CD4-positive, alpha-beta T cell treated with Interleukin-17A for 1 hour (primary cell): ENCODE measurements at places on chromosomes 6 and 20.

DNA sequence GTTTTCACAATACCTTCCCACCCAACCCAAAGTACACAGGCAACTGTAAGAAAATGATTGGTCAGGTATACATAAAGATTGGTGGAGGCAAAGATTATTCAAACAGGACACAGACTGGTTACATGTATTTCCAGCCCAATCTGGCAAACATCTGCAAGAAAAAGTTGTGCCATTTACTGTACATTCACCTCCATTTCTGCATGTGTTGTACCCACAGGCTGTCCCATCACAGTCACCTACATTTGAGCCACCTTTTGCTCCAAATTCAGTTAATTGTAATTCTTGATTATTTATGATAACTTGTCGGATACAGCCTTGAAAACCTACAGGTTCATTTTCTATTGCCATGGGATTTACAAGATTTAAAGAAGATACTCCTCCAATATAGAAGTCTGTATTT lies 85.6 kb downstream of the PHF3 start:
- no peak for DNase-seq

- DNase-seq = peak; percentile 58
These were observed 32.0 kb upstream of the TMEM217 start for GRCh38 chr6:37289931-37290330.

DNA sequence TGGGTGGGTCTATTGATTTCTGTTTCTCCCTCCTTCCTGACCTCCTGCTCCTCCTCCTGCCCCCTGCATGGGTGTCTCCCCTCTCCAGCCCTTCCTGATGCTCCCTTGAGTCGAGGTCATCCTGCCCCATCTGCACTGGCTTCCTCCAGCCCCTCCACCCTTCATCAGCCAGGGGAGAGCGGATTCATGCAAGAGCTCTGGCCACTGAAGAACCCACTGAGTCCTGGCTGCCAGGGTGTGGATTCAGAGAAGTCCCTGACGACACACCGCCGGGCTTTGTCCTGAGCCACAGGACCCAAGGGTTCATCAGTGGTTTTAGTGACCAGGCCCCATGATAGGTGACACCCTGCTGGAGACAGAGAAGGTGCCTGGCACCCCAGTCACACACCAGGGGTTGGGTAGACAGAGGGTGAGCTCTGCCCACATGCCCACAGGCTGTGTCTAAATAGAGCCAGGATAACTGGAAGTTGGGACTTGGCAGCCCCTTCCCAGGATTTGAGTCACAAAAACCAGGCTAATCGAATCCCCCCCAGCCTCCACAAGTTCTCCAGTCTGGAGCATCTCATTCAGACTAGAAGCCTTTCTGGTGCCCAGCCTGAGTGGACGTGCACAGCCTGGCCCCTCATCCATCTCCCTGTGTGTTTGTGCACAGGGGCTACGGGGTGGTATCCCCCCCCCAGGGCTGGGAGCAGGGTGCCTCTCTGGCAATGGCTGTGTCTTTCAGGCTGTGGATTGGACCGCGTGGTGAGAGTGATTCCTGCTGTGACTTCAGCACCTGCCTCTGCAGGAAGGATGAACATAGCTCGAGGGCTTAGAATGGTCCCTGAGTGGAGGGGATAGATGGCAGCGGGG lies 1.2 kb downstream of the GFRA4 start:
- no peak for DNase-seq

DNA sequence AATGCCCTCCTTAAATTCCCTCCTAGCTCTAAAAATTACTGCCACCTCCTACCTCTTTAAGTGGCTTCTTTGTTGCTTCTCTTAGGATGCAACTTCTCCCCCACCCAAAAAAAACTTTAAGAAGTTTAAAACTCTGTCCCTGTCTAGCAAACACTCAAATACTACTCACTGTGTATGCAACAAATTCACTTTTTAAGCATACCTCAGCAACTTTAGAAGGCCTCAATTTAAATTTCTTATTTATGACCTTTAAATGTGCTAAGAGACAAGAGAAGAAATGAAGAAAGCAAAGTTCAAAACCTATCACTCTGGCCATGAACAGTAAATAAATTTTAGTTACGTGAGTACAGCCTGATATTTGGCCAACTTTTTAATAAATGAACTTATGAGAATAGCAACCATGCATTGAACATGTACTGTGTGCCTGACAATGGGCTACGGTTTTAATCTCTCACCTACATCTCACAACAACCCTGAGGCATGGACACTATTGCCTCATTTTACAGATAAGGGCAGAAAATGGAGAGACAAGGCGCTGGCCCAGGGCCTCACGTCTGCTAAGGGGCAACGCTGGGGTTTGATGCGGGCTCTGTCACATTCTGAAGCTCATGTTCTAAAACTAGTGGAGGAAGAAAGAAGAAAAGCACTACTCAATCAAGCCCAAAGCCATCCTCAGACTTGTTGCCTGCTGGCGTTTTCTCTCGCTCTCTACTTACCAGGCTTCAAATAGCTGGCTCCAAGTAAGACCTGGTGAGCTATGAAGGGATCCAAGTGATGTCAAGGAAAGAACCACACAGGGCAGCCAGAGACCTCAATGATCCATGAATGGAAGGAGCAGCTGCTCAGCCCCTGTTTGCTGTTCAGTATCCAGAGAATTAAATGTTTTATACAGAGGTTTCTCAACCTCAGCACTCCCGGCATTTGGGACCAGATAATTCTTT lies 99.8 kb downstream of the TBC1D7 start:
- DNase-seq = no peak

DNA sequence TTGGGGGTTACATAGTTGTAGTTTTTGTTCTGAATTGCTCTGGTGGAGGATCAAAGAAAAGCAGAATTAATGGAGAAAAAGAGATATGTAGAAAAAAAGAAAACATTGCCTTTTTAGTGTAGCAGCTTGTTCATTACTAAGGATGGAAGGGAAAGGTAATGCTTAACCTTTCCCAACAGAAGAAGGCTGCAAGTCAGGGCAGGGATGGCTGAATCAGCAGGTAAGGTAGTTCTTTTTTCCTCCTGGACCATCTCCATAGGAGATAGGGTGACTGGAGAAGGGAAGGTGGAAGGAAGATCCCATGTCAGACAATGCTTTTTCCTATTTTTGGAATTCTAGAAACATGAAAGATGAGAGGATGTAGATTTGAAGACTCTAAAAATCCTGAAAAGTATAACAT lies 79.4 kb upstream of the SUPT3H start:
- no peak for DNase-seq

DNA sequence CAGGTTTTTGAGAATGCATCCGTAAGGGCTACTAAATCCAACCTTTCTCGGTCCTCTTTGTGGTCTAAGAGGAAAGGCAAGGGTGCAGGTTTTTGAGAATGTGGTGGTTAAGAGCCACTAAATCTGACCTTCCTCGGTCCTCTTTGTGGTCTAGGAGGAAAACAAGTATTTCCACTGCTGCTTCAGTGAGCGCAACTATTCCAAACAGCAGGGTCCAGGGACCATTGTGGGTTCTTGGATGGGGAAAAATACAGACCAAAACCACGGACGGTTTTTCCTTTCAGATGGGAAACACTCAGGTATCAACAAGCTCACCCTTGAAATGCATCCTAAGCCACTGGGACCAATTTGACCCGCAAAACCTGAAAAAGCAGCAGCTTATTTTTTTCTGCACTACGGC lies 21.9 kb downstream of the BTBD9 start:
- DNase-seq = no peak
